LHCN-M2 (cell line): ENCODE measurements at places on chromosomes 2 and 18. TPM values are rescaled to one million over a fixed set of nuclear protein-coding genes. Genes with fewer than 3 reads are reported as not detected.

GRCh38 chr2:197280015-197280702, 30.4 kb downstream of the ANKRD44 start:
- no peak for DNase-seq

Gene SKA1
- total RNA-seq: 44.1 and 47.3 TPM in 2 replicates

Gene HK2
- total RNA-seq: 8.5 and 9.8 TPM in 2 replicates

DNA sequence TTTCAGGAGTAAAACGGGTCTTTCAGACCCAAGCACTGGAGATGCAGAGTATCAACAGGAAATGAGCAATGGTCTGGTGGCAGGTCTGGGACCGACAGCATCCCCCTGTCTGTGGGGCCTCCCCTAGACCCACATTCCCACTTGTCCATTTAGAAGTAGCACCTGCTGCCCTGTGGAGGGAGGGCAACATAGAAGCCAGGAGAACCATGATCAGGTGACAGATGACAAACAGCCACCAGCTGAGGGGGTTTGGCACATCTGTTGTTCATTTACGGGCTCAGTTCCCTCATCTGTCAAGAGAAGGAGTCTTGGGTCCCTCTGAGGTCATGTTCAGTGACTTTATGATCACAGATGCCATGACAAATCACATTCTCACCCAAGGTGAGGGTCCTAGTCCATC, 77.9 kb upstream of the SLC66A3 start:
- DNase-seq: no peak

DNA sequence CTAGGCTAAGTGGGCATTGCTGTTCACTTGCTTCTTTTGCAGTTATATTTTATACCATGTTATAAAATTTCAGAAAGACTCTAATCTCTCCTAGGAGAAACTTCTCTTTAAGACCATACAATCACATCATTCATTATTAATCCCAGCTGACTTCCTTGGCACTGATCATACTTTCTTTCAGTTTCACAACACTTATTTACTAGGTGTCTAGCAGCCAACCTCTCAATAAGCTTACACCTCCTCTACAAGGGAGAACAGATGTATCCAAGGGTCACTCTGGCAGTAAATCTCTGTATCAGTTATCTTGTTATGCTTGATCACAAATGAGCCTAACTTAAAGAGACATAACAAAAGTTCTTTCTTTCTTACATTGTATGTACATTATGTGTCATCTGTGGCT, 69.8 kb upstream of the EPB41L5 start:
- no peak for DNase-seq

Gene ZNF396
- total RNA-seq: 0.19 and 0.69 TPM in 2 replicates

Gene ITPRIPL1
- total RNA-seq: 0.34 and 0.83 TPM in 2 replicates

DNA sequence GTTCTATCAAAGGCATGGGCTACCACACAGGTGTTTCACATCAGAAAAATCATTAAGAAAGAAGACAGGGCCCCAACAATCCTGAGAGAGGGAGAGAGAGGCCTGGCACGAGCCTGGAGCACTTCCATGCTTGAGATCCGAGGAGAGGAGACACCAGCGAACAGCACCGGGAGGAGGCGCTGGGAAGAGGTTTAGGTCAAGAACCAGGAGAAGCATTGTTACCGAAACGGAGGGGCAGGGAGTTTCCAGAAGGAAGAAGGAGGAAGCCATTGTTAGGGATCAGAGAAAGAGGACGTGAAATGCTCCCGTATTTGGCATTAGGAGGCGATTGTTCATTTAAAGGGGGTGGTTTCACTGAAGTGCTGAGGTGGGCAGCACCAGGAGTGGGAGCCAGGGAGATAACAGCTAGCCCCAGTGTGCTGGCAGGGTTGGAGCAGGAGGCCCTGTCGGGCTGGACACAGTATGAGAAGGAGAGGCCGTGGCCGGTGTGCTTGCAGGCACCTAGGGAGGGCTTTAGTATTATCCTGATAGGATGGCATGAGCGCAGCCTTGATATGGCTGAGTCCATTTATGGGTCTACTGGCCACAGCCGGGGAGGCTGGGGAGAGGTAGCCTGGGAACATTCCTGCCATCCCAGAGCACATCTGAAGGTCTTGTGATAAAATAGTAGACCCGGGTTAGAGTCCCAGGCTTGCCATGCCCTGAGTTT, 244.9 kb downstream of the KLHL29 start:
- no peak for DNase-seq

DNA sequence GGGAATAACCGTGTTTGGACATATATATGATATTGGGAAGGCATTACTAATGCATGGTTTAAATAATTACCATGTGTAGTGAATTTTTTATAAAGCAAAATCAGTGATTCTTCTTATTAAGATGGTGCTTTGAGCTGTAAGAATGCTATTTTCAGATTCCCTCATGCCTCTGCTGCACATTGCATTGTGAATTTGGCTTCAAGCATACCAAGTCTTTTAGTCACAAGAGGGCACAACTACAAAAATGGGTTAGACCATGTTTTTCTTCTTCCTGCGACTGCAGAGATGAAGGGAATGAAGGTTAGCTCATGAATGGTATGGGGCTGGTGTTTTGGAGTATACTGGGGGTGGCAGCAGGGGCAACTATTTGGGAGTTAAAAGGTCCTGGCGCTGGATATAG, 320.1 kb downstream of the SLC4A3 start:
- peak; percentile 27 for DNase-seq

GRCh38 chr2:71668326-71669057, 215.1 kb downstream of the DYSF start:
- no peak for DNase-seq

- DNase-seq: no peak
Observed at GRCh38 chr2:128384956-128385355, 66.3 kb upstream of the HS6ST1 start.

DNA sequence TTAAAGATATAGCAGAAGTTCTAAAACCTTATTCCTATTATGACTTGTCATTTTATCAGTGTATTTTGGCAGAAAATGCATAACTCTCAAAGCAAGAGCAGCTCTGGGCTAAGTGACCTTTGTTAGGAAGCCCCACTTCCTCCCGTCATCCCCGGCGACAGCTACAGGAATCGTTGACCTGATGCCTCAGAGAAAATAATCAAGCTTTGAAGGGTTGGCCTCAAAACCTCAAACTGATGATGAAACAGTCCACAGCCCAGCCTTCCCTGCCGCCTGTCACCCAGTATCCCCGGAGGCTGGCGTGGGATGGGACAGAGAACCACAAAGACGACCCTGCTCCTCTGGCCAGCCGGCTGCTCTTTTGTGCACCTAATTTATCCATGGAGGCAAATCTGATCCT, 65.3 kb downstream of the KCNF1 start:
- DNase-seq: no peak

DNA sequence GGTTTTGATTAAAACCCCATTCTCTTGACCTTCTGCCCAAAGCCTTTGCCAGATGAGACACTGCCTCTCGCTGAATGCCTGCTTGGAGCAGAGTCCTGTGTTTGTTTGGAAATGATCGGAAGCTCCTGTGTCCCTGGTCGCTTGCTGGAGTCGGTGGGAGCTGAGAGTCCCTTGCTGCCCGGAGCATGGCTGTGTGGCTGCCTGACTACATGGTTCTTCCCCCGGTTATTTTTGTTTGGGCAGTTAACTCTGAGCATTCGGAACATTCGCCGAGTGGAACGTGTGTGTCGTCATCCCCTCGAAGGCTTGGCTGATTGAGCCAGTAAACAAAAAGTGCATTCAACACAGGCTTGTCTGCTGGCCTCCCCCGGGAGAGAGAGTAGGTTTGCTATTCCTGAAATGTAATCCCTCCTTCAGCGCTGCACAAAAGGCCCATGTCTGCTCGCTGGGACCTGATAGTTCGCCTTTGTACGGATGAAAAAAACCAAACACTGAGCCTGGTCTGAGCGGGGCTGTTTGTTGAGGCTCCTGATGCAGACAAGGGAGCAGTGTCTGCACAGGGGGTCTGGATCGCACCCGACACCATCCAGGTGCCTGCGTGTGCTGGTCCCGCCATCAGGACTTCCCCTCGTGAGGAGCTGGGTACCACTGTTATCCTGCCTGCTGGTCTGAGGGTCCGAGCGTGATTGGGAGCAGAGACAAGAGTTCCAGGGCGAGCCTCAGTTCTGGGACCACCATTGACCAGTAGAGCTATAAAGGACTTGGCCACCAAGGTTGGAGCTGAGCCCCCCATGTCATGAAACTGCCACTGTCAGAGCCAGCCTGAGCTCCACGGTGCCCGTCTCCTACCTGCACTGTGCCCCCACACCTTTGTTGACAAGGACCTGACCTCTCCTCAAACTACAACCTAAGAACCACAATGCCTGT, 83.8 kb downstream of the AGAP1 start:
- no peak for DNase-seq

- DNase-seq: peak; percentile 19
Observed at GRCh38 chr2:226963528-226963927, 127.7 kb downstream of the RHBDD1 start.

- peak; percentile 19 for DNase-seq
Observed at GRCh38 chr2:43676322-43677050, at the start of gene C1GALT1C1L. TSS of gene C1GALT1C1L (minus strand) at chr2:43676429. CDS start at chr2:43676322, 107 bp downstream.

- DNase-seq: no peak
Observed at GRCh38 chr2:72095364-72095763, 52.3 kb downstream of the CYP26B1 start.

Gene LINC00305
- not detected in 2 replicates for total RNA-seq

- no peak for DNase-seq
Observed at GRCh38 chr18:10444314-10445006, 10.0 kb upstream of the APCDD1 start.

Gene RAB31
- 26.2 and 31.3 TPM in 2 replicates for total RNA-seq

Gene SIX3
- not detected in 2 replicates for total RNA-seq

Gene C1GALT1C1L
- total RNA-seq: 0.29 TPM in 1 of 2 replicates, not detected in the other

Gene CNDP1
- not detected in 2 replicates for total RNA-seq

DNA sequence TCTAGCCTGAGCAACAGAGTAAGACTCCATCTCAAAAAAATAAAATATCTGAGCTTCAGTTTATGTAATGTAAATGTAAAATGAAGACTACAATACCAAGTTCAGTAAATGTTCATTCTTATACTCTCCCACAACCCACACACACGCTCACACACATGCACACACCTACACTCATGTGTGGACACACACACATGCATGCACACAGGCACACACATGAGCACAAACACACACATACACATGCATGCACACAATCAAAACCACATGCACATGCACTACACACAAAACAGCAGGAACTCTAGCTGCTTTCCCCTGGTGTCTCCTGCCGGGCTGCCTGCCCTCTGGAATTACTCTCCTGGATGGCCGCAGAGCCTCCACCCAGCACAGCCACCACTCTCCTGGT, 90.6 kb downstream of the GFPT1 start:
- no peak for DNase-seq

Gene SEPTIN10
- 75.1 and 77.4 TPM in 2 replicates for total RNA-seq

Gene POTEC
- total RNA-seq: not detected in 2 replicates

Gene ATG9A
- 41.6 and 57.0 TPM in 2 replicates for total RNA-seq
